ENCODE measurements at places on chromosomes 1 and 21.

- no peak for DNase-seq
These were observed 26.8 kb downstream of the ELK4 start for GRCh38 chr1:205604825-205605505.

DNA sequence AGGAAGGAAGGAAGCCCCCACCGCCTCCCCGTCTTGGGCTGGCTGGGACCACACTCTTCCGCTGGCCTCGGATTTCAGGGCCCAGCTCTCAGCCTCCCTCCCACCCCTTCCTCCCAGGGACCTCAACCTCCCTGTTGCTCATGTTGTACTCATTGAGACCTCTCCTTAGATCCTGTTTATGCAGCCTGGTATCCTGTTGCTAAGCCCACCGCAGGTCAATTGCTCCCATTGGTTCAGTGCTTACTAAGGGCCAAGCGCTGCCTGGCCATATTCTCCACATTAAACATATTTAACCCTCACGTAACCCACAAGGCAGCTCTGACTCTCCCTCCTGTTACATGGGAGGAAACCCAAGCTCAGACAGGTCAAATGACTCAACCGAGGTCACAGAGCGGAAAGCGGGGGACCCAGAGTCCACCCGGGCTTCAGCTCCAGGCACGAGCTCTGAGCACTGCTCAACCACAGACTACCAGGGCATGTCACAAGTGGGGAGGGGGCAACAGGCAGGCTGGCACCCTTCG lies 23.2 kb upstream of the H6PD start:
- DNase-seq: no peak

DNA sequence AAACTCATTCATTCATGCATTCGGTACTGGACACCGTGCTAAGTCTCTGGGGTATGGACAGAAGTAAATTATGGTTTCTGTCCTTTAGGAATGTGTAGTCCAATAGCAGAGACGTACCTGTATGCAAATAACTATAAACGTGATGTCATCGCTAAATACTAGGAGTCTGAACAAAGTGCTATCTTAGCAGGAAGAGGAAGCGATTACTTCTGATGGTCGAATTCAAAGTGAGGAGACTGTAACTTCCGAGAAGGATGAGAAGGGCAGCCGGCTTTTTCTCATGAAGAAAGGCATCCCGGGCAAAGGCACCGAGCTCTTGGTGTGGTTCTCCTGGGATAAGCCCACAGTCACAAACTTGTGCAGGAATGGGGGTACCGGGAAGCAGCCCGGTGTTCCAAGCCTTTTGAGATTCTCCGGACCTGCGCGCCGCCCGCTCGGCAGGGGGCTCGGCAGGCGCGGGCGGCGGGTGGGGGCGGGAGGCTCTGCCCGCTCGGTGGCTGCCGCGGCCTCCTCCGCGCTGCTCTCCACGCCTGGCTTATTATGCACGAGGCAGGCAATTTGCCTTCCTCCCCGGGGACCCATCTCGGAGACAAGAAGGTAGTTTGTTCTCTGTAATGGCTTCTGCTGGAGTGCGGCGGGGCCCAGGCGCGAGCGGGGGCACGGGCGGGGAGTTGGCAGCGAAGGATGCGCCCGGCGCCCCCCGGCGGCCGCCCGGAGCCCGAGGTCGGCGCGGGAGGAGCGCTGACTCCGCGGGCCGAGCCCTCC lies 67.5 kb upstream of the CD1D start:
- DNase-seq: no peak

- DNase-seq: no peak
These were observed 146.1 kb upstream of the FGGY start for GRCh38 chr1:59150577-59151386.

DNA sequence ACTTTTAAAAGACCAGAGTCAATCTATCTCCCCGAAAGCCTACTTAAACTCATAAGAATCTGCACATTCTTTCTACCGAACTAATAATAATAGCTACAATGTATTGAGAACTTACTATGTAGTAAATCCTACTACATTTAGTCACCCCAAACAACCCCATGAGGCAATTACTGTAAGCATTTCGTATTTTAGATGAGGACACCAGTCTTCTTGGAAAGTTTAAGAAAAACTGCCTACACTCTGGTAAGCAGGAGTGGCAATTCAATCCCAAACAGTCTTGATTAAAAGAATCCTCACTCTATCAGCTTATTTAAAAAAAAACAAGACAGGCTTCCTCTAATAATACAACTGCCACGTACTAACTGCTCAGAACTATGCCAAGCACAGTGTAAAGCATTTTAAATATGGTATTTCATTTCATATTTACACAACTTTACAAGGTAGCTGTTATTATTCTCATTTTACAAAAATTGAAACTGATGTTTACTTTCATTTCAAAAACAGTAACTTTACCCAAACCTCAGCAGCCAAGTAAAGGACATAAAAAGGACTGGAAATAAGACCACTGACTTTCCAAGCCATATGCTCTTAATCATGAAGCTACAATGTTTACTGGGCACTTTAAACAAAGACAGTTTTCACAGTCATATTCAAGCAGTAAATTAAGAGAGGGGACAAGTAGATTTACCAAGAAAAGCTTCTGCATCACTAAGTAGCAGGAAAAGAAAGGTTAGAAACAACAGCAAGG lies 13.9 kb downstream of the ARID4B start:
- DNase-seq: no peak

DNA sequence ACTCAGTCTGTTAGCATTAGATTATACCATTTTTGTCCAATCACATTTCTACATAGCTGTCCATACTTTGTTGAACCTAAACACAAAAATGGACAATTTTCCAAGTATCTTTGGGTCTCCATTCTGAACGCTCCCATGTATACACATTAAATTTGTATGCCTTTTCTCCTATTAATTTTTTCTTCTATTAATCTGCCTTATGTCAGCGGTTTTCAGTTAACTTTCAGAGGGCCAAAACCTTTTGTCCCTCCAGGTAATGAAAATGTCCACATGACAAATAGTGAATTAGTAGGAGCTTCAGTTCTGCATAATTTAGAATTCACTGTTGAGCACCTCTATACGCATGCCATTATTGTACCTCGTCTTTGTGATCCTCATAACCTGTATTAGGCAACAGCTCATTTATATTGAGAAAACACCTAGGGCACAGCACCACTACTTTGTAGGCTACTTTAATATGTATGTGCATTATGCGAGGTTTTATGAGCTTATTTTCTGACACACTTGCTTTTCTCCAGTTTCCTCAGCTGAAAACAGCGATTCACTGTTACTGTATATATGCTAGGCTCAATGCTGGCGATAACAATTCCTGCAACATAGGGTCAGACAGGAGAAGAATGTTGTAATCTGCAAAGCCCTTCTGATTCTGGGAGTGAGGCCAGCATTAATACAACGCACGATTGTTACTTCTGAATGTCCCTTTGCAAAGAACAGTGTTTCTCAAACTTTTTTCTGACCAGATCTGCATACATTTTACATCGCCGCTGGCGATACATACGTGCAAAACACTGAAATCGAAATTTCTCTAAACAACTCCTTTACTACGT lies 1.1 kb upstream of the ABCD3 start:
- DNase-seq: no peak

- no peak for DNase-seq
These were observed 41.6 kb downstream of the ATP6V1G3 start for GRCh38 chr1:198498881-198499280.
